ENCODE measurements at places on chromosomes 2 and 18. TPM values are rescaled to one million over a fixed set of nuclear protein-coding genes. Genes with fewer than 3 reads are reported as not detected.

Gene MAP3K19
- not detected for total RNA-seq

DNA sequence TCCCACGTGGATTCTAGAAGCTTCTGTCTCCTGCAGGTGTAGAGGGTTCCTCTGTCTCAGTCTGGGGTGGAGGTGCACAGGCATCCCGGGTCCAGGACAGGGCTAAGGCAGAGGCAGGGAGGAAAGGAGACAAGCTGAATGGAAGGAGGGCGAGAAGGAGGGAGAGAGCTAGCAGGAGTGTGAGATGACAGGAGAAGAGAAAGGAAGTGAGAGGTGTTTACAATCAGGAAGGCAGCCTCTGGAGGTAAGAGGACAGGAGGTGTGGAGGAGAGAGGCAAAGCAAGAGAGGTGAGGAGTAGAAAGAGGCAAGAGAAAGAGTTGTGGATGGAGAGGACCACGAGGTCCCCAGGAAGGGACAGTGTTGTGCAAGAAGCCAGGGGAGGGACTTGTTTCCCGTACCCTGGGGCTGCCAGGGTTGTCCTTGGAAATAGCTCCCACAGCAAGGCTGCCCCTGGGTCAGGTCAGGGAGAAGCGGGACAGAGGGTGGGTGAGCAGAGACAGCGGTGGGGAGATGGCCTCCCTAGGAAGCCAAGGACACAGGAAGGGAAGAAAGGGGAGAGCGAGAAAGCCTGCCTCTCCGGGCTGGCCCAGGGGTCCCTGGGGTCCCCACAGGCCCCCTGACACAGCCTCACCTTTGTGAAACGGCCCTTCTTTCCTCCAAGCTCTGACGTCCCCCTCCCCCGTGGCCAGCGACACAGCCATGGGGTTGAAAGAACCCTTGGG is 136.9 kb downstream of the CYP26B1 start:
- no peaks in the 10 kb centered on the region for H3K36me3 ChIP-seq
- no peak overlapping the region for H3K4me3 ChIP-seq
- H3K27ac ChIP-seq = no peak overlapping the region
- no peak for DNase-seq
- no peaks in the 10 kb centered on the region for H3K4me1 ChIP-seq

GRCh38 chr2:132033949-132034348 is 127.8 kb downstream of the ANKRD30BL start:
- H3K4me3 ChIP-seq = no peak overlapping the region
- no peaks in the 10 kb centered on the region for H3K27me3 ChIP-seq
- H3K36me3 ChIP-seq = no peaks in the 10 kb centered on the region
- no peaks in the 10 kb centered on the region for H3K4me1 ChIP-seq

Gene EFHD1
- 211 TPM for total RNA-seq

DNA sequence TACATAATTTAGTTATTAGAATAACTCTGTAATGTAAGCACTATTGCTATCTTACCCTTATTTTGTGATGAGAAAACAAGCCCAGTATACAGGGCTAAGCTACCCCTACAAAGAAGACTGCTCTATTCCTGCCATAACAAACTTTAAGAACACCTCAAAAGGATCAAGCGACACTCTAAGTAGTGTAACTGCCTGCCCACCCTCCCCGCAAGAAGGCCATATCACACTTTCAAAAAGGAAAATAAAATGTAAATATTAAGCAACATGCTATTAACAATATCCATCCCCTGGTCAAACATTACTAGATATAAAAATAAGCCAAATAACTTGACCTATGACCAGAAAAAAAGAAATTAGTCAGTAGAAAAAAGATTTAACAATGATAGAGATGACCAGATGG is 741.7 kb upstream of the CNTNAP5 start:
- no peak overlapping the region for H3K27ac ChIP-seq
- DNase-seq = no peak
- no peaks in the 10 kb centered on the region for H3K36me3 ChIP-seq
- H3K4me1 ChIP-seq = no peaks in the 10 kb centered on the region

DNA sequence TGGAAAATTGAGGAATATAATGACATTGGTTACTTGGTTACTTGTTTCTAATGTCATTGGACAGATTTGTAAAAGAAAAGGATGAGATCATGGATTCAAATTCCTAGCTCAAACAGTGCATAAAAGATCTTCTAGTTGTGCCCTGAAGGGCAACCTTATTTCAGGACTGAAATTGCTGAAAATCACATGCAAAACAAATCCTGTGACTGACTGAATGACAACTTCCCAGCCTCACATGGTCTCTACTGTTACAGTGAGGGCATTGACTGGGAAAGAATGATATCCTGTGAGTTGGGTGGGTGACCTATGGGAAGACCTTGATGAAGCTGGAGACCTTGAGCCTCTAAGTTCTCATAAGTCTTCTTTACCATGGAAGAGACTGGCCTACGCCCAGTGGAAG is 90.4 kb upstream of the HAAO start:
- no peak overlapping the region for H3K27ac ChIP-seq
- DNase-seq = no peak
- H3K4me3 ChIP-seq = no peak overlapping the region
- H3K27me3 ChIP-seq = no peaks in the 10 kb centered on the region
- no peaks in the 10 kb centered on the region for H3K36me3 ChIP-seq
